Progenitor cell of endocrine pancreas (in vitro differentiated cells): ENCODE measurements at places on chromosomes 7 and 10.

DNA sequence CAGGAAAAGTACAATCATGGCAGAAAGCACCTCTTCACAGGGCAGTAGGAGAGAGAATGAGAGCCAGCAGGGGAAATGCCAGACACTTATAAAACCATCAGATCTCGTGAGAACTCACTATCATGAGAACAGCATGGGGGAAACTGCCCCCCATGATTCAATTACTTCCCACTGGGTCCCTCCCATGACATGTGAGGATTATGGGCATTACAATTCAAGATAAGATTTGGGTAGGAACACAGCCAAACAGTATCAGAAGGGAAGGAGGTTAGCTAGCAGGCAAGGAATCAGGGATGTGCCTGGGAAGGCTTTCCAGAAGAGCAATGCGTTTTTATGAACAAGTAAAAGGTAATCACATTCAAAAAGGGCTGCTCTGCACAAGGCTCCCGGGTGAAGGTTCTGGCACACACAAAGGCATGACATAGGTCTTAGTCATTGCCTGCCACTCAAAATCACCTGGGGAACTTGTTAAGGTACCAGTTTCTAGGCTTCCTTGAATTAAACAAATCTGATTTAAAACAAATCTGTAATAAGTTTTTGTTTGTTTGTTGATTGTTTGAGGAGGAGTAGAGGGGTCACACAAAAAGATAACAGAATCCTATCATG lies 40.9 kb downstream of the BMPER start:
- no peak for DNase-seq

DNA sequence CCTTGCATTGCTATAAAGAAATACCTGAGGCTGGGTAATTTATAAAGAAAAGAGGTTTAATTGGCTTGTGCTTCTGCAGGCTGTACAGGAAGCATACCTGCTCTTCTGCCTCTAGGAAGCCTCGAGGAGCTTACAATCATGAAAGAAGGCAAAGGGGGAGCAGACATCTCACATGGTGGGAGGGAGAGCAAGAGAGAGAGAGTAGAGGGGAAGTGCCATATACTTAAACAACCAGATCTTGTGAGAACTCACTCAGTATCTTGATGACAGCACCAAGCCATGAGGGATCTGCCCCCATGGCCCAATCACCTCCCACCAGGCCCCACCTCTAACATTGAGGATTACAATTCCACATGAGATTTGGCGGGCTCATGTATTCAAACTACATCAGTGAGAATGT lies 79.1 kb upstream of the HECW1 start:
- DNase-seq: no peak

DNA sequence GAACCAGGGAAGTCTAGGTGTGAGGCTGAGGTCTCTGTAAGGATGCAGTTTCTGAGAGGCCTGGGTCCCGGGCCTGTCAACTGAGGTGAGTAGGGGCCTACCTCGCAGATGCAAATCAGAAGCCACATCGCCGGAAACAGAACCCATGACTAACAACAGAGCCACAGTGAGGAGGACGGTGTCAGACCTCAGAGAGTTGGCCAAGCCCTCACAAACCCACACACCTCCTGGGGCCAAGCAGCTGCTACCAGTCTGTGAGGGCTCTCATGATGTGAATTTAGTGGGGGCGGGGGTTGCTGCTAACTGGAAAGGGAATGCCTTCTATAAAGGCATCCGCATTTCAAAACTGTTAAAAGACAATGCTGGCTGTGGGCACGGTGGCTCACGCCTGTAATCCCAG lies 103.0 kb downstream of the COBL start:
- no peak for DNase-seq

DNA sequence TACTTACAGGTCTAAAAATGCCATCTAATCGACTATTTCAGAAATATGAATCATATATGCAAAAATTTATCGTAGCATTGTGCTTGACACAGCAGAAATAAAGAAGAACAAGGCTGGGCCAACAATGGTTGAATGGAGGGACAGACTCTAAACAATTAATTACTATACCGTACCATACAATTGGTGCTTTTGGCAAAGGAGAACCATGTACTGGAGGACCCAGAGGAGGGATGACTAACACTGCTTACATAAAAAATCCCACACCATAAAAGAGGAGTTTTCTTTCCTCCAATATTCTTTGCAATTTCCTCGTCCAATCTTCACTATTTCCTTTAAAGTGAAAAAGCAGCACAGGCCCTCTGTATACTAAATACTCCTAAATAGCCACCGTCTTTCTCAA lies 94.1 kb downstream of the SGMS1 start:
- no peak for DNase-seq

DNA sequence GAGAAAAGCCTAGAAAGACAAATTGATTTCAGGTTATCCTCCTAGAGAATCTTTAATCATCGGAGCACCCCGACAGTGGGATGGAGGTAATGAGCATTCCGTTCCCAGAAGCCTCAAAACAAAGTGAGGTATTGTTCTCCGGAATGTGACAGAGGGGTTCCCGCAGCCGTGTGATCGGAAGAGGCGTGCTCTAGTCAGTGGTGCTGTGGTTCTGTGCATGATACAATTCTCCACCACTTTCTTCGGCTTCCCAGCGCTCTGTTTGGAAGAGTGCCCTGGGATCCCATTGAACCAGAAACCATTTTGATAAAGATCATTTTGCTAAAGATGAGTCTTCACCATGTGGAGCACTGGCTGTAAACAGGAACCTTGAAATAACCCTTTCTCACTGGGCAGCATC lies 434.6 kb downstream of the PAXIP1 start:
- no peak for DNase-seq

- no peak for DNase-seq
Measured at GRCh38 chr10:83193026-83193425, 946.3 kb upstream of the GHITM start.
